ENCODE measurements at places on chromosomes 4 and X.

DNA sequence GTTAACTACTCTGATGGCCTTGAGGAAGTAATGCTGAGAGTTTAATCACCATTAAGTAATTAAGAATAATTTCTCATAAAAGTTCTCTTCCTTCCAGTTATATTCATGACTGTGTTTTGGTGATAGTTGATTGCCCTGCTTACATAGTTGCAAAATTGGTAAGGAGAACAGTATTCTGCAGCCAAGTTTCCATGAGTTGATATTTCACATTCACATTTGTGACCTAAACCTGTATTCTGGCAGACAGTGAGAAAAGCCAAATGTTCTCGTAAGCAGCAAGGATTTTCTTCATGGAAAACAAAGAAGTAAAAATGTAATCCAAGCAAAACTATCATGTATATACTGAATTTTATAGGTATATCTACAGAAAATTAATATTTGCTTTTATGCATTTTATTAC lies 187.8 kb upstream of the NUDT6 start:
- no peak for DNase-seq

DNA sequence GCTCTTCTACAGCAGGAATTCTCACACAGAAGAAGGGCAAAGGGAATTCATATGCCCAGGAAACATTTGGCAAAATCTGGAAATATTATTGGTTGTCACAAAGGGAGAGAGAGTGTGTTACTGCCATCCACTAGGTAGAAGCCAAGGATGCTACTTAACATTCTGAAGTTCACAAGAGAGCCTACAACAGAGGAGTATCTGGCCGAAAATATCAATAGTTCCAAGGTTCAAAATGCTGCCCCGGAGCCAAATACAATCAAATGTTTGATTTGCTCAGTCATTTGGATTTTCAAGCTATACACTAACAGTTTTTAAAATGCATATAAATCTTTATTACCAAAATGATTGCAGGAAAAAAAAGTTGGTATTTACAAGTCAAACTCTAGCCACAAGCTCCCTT lies 18.8 kb downstream of the OTUD4 start:
- no peak for DNase-seq

DNA sequence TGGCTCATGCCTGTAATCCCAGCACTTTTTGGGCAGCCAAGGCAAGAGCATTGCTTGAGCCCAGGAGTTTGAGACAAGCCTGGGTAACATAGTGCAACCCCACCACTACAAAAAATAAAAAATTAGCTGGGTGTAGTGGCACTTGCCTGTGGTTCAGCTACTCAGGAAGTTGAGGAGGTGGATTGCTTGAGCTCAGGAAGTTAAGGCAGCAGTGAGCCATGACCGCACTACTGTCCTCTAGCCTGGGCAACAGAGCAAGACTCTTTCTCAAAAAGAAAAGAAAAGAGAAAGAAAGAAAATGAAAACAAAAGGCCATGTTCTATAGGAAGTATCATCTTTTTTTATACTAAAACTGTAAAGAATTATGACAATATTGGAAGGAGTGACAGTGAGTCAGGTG lies 38.5 kb downstream of the NEK1 start:
- no peak for DNase-seq

DNA sequence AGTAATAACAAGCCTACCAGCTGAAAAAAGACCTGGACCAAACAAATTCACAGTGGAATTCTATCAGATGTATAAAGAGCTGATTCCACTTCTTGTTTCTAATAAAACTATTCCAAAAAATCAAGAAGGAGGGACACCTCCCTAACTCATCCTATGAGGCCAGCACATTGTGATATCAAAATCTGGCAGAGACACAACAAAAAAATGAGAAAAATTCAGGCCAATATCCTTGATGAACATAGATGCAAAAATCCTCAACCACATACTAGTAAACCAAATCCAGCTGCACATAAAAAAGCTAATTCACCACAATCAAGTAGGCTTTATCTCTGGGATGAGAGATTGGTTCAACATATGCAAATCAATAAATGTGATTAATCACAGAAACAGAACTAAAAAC lies 147.9 kb upstream of the NEIL3 start:
- DNase-seq: no peak

DNA sequence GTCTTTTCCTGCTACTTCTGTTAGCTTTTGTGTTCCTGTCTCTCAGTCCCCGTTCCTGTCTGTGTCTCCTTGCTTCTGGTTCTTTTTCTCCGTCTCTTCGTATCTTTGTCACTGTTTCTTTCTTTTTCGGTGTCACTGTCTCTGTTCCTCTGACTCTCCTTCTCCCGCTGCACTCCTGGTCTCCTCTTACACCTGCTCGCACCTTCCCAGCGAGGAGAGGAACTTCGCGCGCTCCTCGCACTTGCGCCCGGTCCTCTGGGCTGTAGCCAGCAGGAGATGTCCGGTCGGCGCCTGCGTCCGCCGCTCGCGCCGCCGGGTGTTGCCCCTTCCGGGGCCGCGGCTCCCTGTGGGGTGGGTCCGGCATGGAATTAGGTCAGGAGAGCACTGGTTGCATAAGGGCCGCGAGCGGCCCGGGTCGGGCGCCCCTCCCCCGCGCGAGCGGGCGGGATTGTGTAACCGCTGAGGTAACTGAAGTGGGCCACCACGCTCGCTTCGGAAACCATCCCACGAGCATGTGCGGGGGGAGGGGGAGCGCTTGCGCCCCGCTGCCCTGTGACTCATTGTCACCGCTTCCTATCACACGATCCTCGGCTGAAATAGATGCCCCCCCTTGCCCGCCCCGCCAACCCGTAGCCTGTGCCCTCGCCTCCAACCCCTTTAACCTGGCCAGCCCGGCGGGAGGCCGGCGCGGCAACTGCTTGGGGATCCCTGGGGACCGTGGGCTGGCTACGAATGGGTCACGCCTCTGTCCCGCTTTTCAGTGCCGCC lies 1.6 kb downstream of the LONRF3 start:
- DNase-seq: peak; percentile 42

GRCh38 chr4:13523591-13524503 lies 20.5 kb downstream of the NKX3-2 start:
- no peak for DNase-seq

DNA sequence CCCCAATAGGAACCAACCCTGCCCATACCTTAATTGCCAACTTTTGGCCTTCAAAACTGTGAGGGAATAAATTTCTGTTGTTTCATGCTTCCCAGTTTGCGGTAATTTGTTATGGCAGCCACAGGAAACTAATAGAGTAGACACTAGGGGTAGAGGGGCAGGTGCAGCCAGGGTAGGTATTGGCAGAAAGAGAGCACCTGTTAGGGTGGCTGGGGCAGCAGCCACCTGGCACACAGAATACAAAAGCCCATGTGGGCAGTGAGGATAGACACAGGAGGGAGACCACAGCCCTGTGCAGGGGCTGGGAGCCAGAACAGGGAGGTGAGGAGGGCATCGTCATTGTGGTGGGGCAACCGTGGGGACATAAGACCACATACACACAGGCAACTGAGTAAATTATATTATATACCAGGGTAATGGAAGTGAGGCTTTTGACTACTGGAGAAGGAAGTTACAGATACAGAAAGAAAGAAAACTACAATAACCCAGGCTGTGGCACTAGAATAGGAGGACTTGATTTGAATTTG lies 28.2 kb downstream of the IRF2 start:
- no peak for DNase-seq

- no peak for DNase-seq
Measured at GRCh38 chrX:19863212-19863856, 24.1 kb downstream of the SH3KBP1 start.

DNA sequence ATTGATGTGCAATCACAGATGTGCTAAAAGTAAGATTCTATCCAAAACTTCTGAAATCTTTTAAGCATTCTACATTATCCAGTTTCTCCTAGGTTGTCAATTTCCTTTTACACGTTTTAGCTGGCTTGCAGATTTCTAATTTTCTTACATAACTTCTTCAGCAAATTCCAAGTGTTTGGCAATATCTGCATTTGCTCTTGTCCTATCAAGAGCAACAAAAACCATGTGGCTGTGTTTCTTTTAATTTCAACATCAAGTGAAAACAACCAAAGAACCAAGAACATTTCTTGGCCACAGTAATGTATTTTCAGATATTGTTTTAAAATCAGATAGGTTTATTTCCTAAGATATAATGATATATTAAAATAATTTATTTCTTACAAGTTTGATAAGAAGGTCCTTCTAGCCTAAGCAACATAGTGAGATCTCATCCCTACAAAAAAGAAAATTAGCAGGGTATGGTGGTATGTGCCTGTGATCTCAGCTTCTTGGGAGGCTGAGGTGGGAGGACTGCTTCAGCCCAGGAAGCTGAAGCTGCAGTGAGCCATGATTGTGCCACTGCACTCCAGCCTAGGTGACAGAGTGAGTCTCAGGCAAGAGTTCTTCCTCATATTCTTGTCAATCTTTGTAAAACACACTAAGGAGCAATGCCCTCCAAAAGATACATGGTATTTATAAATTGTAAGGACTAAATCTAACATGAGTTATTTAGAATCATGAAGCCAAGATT lies 131.4 kb upstream of the NAP1L5 start:
- DNase-seq: no peak

DNA sequence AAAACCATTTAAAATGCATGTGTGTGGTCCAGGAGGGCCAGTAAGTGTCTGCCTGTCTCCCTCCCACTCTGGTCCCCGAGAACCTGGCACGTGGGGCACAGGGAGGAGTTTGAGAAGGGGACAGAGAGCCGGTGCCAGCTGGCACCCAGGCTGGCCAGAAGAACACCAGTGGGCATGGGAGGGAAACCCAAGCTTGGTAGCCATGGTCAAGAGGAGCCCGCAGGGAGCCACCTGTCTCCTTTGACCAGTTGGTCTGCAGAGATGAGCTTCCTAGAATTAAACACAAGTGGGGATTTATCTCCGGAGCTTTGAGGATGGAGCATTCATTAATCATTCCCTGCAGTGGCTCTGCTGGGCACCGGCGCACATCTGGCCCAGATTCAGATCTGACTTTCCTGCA lies 41.6 kb downstream of the HMX1 start:
- no peak for DNase-seq

- DNase-seq: peak; percentile 60
Measured at GRCh38 chrX:54921427-54922021, 900 bp downstream of the TRO start.

DNA sequence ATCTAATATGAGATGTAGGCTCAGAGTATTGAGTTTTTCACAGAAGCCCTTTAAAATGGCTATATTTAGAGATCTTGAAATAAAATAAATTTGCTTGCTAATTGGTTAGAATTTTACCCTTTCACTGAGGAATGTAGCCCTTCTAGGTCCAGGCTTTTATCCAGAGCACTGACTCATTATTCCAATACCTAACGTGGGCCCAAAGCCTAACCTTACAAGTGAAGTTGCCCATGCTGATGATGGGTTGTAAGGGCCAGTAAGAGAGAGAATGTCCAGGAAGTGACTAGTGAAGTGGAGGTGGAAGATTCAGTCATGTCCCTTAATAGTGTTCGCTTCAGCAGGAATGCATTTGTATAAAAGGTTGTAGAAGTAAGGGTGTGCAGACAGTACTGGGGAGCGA lies 155.9 kb downstream of the STIM2 start:
- DNase-seq: no peak

DNA sequence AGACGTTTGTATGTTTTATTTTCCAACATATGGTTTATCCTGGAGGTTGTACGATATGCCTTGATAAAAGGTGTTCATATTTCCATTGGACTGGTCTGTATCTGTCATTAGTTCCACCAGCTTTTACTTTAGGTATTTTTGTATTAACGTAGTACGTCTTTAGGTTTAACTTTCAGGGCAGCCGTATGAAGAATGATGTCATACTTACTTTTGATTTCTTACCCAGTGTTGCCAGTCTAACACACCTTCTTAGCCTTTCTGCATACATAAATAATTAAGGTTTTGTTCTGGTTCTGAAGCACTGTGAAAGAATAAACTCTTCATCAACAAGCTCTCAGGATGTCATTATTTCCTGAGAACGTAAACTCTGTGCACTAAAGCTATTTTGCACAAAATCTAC lies 18.9 kb upstream of the NEIL3 start:
- no peak for DNase-seq

DNA sequence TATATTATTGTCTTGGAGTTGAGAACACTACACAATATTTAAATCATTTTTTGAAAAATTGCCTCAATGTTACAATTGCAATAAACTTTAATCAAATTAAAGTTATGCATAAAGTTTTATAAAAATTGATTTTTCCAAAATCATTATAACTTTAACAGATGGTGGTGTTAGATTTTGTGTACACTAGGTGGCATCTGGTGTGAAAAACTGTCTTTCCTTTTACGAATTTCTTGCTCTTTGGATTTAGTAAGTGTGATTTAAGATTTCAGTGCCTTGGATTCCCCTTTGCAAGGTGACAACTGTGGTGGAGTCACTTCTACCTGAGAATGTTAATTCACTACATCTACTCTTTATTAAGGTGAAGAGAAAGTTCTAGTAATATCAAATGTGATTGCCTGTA lies 91.6 kb downstream of the AREG start:
- no peak for DNase-seq

GRCh38 chrX:16797358-16797757 lies 11.1 kb downstream of the TXLNG start:
- no peak for DNase-seq

- no peak for DNase-seq
Measured at GRCh38 chrX:113743069-113743468, 840.8 kb upstream of the HTR2C start.

Data from A172 (cell line).